ENCODE measurements at places on chromosomes 2 and 18.

DNA sequence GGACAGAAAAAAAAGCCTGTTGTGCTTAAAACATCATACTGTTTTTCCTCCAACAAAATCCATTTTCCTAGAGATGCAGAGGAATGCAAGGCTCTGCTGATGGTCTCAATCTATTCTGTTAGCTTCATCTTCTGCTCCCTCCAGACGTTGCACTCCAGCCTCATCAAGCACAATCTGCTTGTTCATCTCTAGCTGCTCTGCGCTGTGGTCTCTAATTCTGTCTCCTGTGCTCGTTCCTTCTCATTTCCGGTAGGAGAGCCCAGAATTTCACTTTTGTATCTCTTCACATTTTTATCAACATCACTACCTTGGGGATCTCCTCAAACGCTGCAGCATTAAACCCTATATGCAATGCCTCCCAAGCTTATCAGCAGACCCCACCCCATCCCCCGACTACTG is 708.9 kb downstream of the RNF144A start:
- no peak for DNase-seq

DNA sequence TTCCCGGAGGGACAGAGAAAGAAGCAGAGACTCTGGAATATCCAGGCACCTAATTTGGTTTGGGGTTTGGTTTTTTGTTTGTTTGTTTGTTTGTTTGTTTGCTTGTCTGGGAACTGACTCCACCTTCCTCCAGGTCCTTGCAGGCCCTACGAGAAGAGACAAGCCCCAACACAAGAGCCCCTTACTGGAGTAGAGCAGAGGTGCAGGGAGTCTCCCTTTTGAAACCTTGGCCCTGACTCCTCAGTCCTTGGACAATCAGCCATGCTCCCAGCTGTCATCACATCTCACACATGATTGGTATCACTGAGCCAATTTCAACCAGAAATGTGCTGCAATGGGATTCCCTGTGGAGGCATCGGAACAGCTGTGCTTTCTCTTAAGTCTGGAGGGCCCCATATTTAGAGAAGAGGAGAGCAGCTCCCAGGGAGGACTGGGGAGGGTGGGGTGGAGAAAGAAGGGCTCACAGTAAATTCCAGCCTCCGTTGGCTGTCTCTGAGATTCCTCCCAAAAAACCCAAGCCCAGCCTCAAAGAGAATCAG is 279.9 kb upstream of the NCKAP5 start:
- no peak for DNase-seq

GRCh38 chr2:65388051-65388531 is 44.3 kb downstream of the SPRED2 start:
- DNase-seq = no peak

- DNase-seq = no peak
Measured at GRCh38 chr2:117339980-117340379, 474.5 kb upstream of the DDX18 start.

DNA sequence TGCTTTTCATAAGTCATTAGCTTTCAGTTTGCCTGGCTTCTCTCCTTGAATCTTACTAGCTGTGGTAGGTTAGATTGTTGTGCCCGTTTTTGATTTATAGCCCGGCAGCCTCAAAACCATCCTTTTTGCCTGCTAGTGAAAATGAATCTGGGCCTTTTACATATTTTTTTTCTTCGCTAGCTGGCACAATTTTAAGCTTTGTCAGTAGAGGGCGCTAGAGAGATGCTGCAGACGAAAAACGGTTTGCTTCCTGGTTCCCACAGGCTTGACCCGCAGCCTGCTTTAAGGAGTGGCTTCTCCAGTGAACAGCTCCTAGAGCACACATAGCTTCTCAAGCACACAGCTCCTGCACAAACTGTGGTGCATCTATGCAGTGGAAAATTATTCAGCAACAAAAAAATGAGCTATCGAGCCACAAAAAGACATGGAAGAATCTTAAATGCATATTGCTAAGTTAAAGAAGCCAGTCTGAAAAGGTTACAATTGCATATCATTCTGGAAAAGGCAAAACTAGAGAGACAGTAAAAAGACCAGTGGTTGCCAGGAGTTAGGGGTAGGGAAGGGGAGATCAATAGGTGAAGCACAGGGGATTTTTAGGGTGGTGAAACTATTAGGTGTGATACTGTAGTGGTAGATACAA is 47.9 kb downstream of the E2F6 start:
- no peak for DNase-seq

- DNase-seq = no peak
Measured at GRCh38 chr2:75074228-75074627, 115.8 kb downstream of the POLE4 start.

- DNase-seq = no peak
Measured at GRCh38 chr18:11322716-11323115, 173.3 kb upstream of the PIEZO2 start.

GRCh38 chr18:49716035-49716434 is 97.3 kb downstream of the ACAA2 start:
- DNase-seq = no peak

- DNase-seq = no peak
Measured at GRCh38 chr2:17299891-17300540, 218.2 kb downstream of the RAD51AP2 start.

- DNase-seq = peak; percentile 18
Measured at GRCh38 chr2:231050018-231050901, 6.4 kb upstream of the PSMD1 start.

- no peak for DNase-seq
Measured at GRCh38 chr2:63163161-63163820, 112.7 kb downstream of the OTX1 start.

- no peak for DNase-seq
Measured at GRCh38 chr2:190682168-190682567, 33.3 kb downstream of the NAB1 start.

DNA sequence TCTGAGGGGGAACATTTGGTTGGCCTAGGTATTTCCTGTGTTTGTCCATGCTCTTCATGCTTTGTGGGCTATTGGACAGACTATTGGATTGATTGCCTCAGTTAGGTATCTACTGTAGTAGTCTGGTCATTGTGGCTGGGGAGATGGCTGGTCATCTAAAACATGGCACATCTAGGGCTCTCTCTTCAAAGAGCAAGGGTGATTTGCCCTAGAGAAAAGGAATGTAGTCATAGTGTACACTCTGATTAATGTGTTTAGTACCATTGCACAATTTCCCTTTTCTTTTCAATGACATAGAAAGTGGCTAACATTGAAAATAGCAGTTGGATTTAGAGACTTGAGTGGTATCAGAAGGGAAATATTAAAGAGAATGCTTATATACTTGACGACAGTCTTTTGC is 114.3 kb downstream of the LCLAT1 start:
- DNase-seq = no peak

- no peak for DNase-seq
Measured at GRCh38 chr2:221911890-221912289, 339.8 kb upstream of the EPHA4 start.

GRCh38 chr2:200738590-200738989 is 73.1 kb upstream of the BZW1 start:
- no peak for DNase-seq

GRCh38 chr18:48408727-48409590 is at the start of gene ZBTB7C:
Gene ZBTB7C, minus strand, starts transcription at chr18:48409383.
- DNase-seq = peak; percentile 36

DNA sequence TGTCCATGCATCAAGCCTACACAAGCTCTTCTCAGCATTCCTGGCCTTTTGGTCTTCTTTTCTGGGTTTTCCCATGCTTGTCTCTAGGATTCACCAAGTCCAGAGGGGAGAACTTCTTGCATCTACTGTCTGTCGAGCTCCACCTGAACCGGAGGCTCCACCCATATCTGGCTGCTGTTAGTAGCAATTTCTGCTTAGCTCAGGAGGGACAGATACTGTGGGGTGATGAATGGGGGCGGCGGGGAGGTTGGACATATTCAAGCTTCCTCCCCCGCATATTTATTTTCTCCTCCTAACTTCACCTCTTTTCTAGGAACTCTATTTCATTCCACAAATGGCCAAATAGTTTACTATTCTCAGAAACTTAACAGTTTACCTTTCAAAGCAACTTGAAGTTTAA is 163.5 kb downstream of the PTH2R start:
- no peak for DNase-seq

DNA sequence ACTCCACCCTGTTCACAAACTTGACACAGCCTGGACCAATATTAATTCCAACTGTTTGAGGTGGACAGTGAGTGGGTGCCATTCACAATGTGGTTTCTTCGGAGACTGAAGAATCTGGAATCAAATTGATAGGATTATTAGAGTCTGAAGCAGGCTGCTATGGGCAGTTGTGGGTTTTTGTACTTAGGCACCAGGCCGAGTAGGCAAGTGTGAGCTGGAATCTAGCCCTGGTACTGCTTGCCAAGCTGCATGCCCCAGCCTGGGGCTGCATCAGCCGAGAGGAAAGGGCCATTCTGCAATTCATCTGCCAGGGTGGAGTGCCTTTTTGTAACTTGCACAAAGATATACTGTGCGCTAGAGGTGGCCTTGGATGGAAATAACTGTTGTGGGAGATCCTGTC is 654.7 kb upstream of the FANCL start:
- no peak for DNase-seq

DNA sequence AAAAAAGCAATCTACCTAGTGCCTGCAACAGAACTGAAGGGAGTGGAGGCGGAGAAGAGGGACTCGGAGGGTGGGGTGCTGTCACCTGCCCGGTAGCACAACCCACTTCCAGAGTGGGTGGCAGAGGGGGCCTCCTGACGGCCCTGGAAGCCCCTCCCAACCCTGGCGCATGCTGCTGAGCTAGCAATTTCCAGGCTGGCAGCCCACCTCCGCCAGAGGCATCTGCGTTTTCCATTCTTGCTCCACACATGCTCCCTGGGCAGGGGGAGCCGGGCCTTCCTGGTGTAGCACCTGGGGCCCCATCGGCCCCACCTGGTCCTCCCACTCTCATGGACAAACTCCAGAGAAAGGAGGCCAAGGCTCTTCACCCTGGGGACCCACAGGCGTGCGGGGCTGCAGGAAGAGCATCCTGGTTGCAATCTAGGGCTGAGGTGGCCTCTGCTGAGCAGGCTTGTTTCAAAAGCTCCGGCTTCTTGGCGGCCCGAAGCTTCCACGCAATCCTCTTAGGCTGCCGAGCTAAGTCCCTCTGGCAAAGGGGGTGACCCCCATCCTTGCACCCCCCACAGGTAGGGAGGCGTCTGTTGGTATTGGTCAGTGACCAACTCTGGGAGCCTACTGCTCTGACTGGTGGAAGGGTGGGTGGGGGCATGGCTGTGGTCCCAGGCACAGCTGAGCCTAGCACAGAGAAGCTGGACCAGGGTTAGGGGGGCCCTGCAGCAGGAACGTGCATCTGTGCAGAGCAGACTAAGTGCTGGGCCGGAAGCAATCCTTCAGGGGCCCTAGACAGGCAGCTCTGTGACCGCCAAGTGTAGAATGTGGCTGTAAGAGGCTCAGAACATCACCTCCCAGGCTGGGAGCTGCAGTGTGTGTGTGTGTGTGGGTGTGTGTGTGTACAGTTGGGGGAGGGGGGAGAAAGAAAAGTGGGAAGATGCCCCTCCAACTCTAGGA is 2.6 kb downstream of the HS6ST1 start:
- DNase-seq = no peak

DNA sequence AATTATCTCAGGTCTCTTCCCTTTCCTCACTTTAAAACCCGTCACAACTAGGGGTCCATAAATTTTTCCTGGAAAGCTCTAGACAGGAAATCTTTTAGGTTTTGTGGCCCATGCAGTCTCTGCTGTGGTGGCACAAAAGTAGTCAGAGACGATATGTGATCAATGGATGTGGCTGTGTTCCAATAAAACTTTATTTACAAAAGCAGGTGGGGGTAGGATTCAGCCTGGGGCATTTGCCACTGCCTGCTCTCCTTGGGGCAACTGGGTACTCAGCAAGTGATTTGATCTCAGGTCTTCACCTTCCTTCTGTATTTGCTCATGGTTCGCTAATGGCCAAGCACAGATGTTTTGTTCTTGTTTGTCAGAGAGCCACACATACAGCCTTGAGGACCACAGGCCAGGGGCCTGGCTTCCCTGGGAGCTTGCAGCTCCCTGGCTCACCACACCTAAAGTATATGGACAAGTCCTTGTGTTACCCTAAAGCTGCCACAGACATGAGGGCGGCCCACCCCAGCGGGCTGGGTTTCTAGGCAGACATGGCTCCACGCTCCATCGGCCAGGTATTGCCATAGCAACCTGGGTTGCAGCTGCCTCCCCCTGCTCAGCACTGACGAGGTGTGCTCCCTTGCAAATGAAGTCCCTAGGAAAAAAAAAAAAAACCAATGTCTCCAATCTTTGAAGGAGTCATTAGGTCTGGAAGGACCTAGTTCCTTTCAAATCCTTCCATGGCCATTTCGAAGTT is 89.7 kb upstream of the YWHAQ start:
- DNase-seq = no peak

DNA sequence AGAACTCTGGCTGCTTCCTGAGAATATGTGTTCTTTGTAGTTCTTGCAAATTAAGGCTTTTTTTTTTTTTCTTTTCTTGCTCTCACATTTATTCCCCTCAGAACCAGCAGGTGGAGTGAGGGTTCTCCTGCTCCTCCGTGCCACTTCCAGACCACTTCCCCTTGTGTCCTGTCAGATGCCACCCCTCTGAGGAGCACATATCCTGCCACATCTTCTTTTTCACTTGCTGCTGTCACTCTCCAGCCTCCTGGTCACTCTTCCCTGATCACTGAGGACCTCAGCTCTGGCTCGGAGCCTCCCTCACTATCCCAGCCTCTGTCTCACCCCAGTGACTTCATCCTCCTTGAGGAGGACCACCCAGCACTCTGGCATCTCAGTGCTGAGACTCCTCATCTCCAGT is 100.5 kb downstream of the TACR1 start:
- DNase-seq = no peak

- no peak for DNase-seq
Measured at GRCh38 chr18:59563176-59563785, 133.9 kb downstream of the CCBE1 start.

GRCh38 chr2:201148434-201148990 is 32.5 kb downstream of the CFLAR start:
- no peak for DNase-seq

DNA sequence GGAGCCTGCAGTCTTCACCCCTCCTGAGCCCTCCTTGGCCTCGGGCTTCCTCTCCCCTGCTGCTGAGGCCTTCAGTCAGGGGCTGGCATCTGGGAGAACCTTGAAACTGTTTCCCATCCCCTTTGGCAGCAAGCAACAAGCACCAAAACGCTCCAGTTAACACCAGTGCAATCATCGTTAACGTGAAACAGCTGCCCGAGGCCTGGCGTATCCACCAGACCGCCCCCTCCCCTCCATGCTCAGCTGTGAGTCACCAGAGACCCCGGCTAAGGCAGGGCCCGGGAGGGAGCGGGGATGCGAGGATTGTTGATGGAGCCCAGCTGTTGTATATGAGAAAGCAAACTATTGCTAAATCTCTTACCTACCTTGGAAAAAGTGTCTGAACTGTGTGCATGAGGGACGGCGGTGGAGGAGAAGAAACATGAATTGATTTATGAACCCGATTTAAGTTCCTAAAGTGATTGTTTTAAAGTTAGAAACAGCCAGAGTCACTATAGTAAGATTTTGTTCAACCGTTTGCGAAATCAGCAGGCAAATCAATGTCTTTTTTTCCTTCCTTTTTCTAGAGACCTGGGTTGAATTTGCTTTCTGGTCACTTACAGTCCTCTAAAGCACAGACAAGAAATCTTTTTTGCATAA is 5.2 kb downstream of the ZFP36L2 start:
- DNase-seq = no peak

- DNase-seq = no peak
Measured at GRCh38 chr18:6161549-6161948, 253.2 kb downstream of the L3MBTL4 start.

- no peak for DNase-seq
Measured at GRCh38 chr2:113712941-113713340, 43.5 kb downstream of the SLC35F5 start.

- no peak for DNase-seq
Measured at GRCh38 chr2:104023765-104024164, 830.1 kb upstream of the POU3F3 start.

Measured in substantia nigra (tissue), 51 donors.